B cell (primary cell): ENCODE measurements at places on chromosomes 16 and 17. TPM values are rescaled to one million over a fixed set of nuclear protein-coding genes. Genes with fewer than 3 reads are reported as not detected.

DNA sequence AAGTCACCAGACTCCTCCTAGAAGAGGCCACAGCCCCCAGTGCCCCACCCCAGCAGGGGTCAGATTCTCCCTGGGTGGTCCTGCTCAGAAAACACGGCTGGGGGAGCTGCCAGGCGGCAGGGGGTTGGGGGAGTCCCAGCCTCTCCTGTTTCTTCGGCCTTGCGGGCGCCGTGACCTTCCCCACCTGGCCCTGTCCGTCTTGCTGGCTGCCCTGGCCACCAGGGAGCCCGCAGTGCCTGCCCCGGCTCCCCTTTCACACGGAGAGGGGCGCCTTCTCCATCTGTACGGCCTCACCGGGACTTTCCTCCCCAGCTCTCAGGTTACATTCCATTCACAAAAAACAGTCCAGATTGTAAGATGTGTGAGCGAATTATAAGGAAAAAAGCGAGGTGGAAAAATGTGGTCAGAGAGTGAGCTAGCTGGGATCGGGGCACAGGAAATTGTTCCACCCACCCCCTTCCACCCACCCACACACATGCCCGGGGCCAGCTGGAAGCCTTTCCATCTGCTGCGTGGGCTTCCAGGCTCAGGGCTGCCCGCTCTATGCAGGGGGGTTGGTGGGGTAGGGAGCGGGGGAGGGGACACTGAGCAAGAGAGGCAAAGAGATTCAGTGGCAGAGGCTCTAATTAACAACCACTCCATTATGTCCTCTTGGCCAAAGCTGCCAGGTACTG lies 14.6 kb upstream of the CIBAR2 start:
- no peaks in the 10 kb centered on the region for H3K27me3 ChIP-seq
- no peak for DNase-seq
- no peaks in the 10 kb centered on the region for H3K36me3 ChIP-seq
- no peak overlapping the region for H3K4me3 ChIP-seq
- no peak overlapping the region for H3K27ac ChIP-seq

GRCh38 chr16:8848231-8848938 lies 20.4 kb downstream of the CARHSP1 start:
- DNase-seq = no peak
- no peaks in the 10 kb centered on the region for H3K27me3 ChIP-seq
- no peak overlapping the region for H3K4me3 ChIP-seq
- no peak overlapping the region for H3K27ac ChIP-seq

Gene C16orf82
- not detected in 2 replicates for total RNA-seq

Gene STUB1
- 91.2 and 94.3 TPM in 2 replicates for total RNA-seq

Gene KLHL10
- 0.12 and 0.15 TPM in 2 replicates for total RNA-seq

GRCh38 chr16:14372471-14372870 lies 257.6 kb downstream of the PARN start:
- no peaks in the 10 kb centered on the region for H3K27me3 ChIP-seq
- no peaks in the 10 kb centered on the region for H3K4me1 ChIP-seq
- no peak for DNase-seq
- H3K27ac ChIP-seq = no peak overlapping the region
- H3K4me3 ChIP-seq = no peak overlapping the region
- H3K36me3 ChIP-seq = no peaks in the 10 kb centered on the region

DNA sequence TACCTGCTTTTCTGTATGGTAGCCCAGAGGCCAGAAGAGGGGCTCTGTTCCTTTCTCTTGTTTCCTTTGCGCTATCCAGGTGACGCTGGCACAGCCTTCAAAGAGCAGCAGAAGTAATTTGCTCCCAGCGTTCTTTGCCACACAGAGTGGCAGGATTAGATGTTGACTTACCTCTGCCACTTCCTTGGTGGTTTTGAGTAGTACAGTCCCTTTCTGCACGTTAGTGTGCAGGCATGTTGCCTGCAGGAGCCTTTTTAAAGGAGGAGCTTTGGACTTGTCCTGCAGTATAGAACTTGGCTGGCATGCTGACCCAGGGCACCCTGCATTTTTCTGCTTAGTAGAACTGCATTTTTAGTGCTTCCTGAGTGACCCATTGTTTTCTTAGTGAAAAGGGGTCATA lies at the start of gene ABCC11:
Gene ABCC11, minus strand, starts transcription at position 229 of the 400 bp plus-strand sequence. CDS start 15,618 bp downstream, outside the sequence.
- peaks cover 22% of the 10 kb centered on the region for H3K4me1 ChIP-seq
- H3K27me3 ChIP-seq = no peaks in the 10 kb centered on the region
- no peak within 1 kb of the TSS for H3K27ac ChIP-seq
- H3K36me3 ChIP-seq = no peaks in the 10 kb centered on the region
- no peak for DNase-seq

- no peaks in the 10 kb centered on the region for H3K36me3 ChIP-seq
- no peaks in the 10 kb centered on the region for H3K4me1 ChIP-seq
- H3K4me3 ChIP-seq = no peak overlapping the region
- no peak for DNase-seq
- H3K27ac ChIP-seq = no peak overlapping the region
Observed at GRCh38 chr17:9151091-9151490, 129.8 kb downstream of the NTN1 start.
